ENCODE measurements at places on chromosomes 3 and 15.

- DNase-seq: no peak
Observed at GRCh38 chr3:72756900-72757299, 91.3 kb downstream of the SHQ1 start.

DNA sequence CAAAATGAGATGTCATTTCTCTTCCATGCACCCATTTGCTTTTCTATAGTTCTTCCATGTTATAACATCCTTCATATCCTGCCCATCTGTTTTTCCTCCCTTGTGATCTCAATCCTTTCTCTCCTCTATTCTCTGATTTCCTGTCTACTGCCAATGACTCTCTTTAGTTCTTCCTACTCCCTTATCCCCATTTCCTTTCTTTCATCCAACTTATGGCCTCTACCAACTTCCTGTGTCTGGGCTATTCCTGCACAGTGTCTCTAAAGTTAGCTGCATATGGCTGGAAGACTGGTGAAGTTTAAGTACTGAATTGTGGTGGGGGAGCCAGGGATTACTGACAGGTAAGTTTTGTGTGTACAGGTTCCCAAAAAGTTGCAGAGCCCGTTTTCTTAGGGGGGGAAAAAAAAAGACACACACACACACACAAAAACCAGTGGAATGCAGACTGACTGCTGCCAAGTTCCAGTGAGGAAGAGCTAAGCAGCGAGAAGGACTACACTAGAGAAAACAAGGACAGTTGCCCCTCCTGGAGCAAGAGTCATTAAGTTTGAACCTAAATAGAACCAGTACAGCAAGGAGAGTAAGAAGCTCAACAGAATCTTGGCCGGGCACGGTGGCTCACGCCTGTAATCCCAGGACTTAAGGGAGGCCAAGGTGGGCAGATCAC is 28.8 kb downstream of the XRN1 start:
- no peak for DNase-seq

DNA sequence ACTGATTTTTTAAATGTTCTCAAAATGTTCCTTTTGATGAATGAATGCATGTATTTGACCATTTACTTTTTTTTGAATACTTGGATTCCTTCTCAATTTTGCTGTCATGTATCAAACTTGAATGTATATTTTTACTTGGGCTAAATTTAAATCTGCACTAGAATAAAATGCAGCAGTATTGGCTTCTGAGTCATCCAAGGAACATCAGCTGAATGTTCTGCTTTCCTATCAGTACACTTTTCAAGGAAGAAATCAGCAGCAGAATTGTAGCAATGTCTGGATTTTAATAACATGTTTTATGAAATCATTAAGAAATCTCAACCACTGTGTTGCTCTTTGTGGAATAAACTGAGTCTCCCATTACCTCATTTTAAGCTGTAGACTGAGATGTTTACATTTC is 57.0 kb upstream of the COL6A6 start:
- no peak for DNase-seq

DNA sequence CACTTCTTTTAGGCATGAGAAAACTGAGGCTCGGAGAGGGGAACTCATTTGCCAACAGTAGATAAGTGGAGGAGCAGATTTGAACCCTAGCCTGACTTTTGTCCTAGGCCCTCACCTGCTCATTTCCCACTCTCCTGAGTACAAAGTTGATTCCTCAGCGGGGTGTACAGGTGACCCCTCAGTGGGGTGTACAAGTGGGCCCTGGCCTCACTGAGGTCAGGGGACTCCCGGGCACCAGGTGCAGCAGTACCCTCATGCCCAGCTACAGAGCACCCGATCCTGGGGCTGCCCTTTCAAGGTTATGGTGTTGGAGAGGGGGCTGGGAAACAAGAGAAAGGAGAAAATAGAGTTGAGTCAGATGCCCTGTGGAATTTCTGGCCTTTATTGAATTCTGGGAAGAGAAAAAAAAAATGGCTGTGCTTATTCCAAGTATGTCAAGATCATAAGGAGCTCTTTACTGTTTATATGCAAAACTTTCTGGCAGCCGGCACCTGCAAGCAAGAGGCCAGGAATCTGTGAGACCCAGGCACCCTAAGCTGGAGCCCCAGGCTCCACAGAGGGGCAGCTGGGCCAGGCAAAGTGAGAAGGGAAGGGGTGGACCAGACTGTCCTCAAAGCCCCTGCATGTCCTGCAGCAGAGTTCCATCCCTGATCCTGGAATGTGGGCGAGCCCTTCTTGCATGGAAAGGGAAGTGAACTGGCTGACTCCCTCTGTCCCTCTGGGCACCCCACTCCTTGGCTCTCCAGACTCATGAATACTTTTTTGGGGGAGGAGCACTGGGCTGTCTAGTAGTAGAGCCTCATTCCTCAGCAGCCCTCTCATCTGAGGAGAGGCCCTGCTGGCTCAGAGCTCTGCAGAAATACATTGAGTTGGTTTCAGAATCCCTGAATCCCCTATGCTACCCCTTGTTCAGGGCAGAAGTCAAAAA is 43.1 kb downstream of the AMOTL2 start:
- DNase-seq: no peak

DNA sequence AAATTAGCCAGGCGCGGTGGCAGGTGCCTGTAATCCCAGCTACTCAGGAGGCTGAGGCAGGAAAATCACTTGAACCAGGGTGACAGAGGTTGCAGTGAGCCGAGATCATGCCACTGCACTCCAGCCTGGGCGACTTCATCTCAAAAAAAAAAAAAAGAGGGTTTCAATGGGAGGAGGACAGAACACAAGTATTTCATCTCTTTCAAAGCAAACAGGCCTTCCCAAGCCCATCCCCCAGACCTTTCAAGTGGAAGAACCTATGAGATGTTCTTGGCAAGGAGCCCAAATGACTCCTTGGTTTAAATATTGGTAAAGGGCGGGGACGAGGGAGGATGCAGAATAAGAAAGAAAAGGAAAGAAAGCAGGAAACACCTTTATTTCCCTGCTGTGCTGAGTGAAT is 62.2 kb upstream of the MCF2L2 start:
- no peak for DNase-seq

DNA sequence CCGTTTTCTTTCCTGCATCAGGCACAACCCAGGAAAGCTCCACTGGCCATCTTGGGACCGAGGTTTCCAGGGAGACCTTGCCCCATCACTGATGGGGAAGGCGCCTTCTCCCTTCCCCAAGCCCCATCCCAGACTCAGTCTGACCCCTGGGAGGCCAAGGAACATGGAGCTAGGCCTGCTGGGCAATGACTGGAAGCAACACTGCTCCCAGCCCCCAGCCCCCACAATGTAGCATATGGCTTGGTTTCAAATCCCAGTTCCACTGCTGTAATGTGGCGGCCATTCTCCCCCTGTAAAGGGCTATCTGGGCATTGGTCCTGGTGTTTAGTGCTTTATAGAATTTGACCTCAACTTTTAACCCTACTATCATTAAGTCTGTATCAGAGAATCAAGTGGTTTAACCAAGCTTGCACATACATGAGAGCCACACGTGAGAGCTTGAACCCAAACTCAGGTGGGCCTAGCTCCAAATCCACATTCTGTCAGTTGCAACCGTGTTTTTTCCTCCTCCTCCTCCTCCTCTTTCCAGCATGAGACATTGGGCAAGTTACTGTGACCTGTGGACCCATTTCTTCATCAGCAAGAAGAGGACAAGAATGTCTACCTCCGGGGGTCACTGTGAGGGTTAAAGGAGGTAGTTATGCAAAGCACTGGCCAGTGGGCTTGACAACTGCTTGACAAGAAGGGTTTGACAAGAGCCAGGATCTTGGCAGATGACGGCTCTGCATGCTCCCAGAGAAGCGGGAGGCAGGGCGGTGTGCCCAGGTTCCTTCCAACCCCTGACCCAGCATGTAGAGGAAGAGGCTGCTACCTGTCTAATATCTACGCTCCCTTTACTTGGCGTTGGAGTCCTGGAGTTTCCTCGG is 37.4 kb downstream of the KLHL25 start:
- no peak for DNase-seq

GRCh38 chr15:41231422-41232226 is 556 bp downstream of the CHP1 start:
- no peak for DNase-seq

GRCh38 chr3:52399593-52399992 is 45.3 kb downstream of the SEMA3G start:
- DNase-seq: no peak

DNA sequence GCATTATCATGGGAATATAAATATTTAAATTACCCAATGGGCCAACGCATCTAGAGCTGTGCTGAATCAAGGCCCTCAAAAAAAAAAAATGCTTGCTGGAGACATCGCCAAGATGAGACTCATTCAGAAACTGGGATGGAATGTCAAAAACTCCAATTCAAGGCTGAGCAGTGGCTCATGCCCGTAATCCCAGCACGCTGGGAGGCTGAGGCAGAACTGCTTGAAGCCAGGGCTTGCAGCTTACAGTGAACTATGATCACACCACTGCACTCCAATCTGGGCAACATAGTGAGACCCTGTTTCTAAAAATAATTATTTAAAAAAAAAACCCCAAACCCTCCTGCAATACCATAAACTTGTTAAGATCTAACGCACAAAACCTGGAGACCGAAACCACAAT is 3.1 kb upstream of the CACNA1D start:
- DNase-seq: no peak

GRCh38 chr15:88651136-88651732 is 12.4 kb downstream of the ISG20 start:
- no peak for DNase-seq

GRCh38 chr15:98745179-98745578 is 96.8 kb downstream of the IGF1R start:
- DNase-seq: no peak

GRCh38 chr3:123878807-123879206 is 5.3 kb downstream of the MYLK start:
- no peak for DNase-seq

GRCh38 chr3:72533591-72534473 is 314.4 kb downstream of the SHQ1 start:
- DNase-seq: no peak

Data from activated gamma-delta T cell (primary cell).